Articular chondrocyte of knee joint (primary cell): ENCODE measurements at places on chromosomes 1 and 21. TPM values are rescaled to one million over a fixed set of nuclear protein-coding genes. Genes with fewer than 3 reads are reported as not detected.

DMBX1 gene
- total RNA-seq: not detected in 2 replicates

RAB13 gene
- total RNA-seq: 58.9 and 67.0 TPM in 2 replicates

EDARADD gene
- 1.2 and 1.6 TPM in 2 replicates for total RNA-seq

PHLDA3 gene
- 67.7 and 69.9 TPM in 2 replicates for total RNA-seq

FAM43B gene
- 3.1 and 3.3 TPM in 2 replicates for total RNA-seq

RHCE gene
- total RNA-seq: 0.65 and 1.4 TPM in 2 replicates

OR2M3 gene
- not detected in 2 replicates for total RNA-seq

BGLAP gene
- total RNA-seq: 0.32 TPM in 1 of 2 replicates, not detected in the other

MGST3 gene
- 157 and 195 TPM in 2 replicates for total RNA-seq

ZSCAN20 gene
- total RNA-seq: 9.8 and 12.5 TPM in 2 replicates

VHLL gene
- total RNA-seq: 0.22 TPM in 1 of 2 replicates, not detected in the other

SPATC1L gene
- 2.4 and 4.7 TPM in 2 replicates for total RNA-seq

C8A gene
- total RNA-seq: not detected in 2 replicates

LTN1 gene
- total RNA-seq: 33.8 and 35.3 TPM in 2 replicates

CD1C gene
- total RNA-seq: not detected in 2 replicates

TSSK3 gene
- total RNA-seq: 0.54 and 1.7 TPM in 2 replicates

LMOD1 gene
- 1.4 and 3.5 TPM in 2 replicates for total RNA-seq

KRTAP26-1 gene
- not detected in 2 replicates for total RNA-seq

GPA33 gene
- not detected in 2 replicates for total RNA-seq

RNU1-3 gene
- under 0.01 TPM in 2 replicates for total RNA-seq

TTC22 gene
- under 0.01 TPM in 1 of 2 replicates, not detected in the other for total RNA-seq
